Activated CD4-positive, alpha-beta memory T cell treated with anti-CD3 and anti-CD28 coated beads for 36 hours (primary cell): ENCODE measurements at places on chromosomes 3 and 15. TPM values are rescaled to one million over a fixed set of nuclear protein-coding genes. Genes with fewer than 3 reads are reported as not detected.

The EDC3 gene
- total RNA-seq, result 36.8 TPM

The EPHA6 gene
- not detected for total RNA-seq

The FAM227B gene
- 3.8 TPM for total RNA-seq

The LAMB2 gene
- not detected for total RNA-seq

The NDN gene
- total RNA-seq, result 1.3 TPM
